ENCODE measurements at places on chromosomes 16 and 17.
A peak's percentile ranks its signal among the peaks of the same experiment; 100 is the strongest.

DNA sequence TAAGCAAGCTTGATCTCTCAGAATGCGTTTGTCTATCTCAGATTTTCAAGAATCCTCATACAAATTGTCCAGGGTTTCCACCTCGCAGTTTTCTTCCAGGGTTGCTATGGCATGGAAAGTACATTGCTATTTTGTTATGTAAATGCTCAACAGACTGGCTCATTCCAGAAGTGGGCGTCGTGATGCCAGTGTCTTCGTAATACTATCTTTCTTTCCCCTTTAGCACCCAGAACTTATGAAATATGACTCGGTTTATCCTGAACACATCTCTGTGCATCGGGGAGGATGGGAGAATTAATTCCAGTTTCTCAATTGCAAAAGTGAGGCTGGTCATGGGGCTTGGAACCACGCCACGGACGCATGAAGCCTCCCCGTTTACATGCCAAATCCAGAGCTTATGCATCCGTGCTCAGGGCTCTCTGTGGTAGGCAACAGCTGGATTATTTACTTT is 405.0 kb downstream of the WWOX start:
- no peak for DNase-seq

GRCh38 chr17:3922765-3923164 is 6.5 kb upstream of the P2RX1 start:
- no peak for DNase-seq

- no peak for DNase-seq
Observed at GRCh38 chr16:85967111-85967510, 68.1 kb downstream of the IRF8 start.

- DNase-seq, result no peak
Observed at GRCh38 chr16:89493776-89494175, 3.4 kb upstream of the ANKRD11 start.

- no peak for DNase-seq
Observed at GRCh38 chr17:58302919-58303585, 22.3 kb upstream of the MPO start.

DNA sequence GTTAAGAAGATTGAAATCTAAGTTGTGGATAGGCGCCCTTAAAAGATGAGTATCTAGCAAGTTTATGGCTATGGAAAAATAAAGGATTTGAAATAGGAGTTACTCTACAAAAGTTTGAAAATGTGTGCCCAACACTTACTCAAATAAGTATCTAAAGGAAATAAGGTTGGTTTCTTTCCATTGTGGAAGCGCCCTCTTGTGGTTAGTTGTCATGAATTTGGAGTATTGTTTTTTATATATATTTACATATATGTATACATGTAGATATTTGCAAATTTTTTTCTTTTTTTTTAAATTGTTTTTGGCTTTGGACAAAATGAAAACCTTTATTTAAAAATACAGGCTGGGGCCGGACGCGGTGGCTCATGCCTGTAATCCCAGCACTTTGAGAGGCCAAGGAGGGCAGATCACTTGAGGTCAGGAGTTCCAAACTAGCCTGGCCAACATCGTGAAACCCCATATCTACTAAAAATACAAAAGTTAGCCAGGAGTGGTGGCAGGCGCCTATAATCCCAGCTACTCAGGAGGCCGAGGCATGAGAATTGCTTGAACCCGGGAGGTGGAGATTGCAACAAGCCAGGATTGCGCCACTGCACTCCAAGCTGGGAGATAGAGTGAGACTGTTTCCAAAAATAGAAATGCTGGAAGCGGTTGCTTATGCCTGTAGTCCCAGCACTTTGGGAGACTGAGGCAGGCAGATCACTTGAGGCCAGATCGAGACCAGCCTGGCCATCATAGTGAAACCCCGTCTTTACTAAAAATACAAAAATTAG is 24.0 kb upstream of the VPS4A start:
- peak; percentile 56 for DNase-seq

DNA sequence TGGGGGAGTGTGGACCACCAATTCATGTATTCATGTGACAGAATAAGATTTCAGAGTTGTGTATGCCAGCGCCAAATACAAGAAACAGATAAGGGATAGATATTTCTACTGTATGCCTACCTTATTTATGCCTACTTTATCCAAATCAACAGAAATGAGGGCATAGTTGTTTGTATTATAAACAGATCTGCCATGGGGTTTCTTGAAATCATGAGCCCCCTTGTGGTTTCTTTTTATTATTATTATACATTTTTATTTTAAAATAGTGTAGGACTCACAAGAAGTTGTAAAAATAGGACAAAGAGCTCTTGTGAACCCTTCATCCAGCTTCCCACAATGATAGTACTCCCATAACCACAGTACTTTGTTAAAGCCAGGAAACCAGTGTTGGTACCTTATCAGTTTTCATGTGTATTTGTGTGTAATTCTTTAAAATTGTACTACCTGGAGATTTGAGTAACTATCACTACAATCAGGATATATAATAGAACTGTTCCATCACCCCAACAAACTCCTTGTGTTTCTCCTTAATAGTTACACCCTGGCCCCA is 229.4 kb downstream of the CCDC182 start:
- no peak for DNase-seq

- no peak for DNase-seq
Observed at GRCh38 chr17:27049104-27049784, 244.7 kb upstream of the WSB1 start.

- no peak for DNase-seq
Observed at GRCh38 chr17:7260651-7261378, 1.5 kb downstream of the CLDN7 start.

DNA sequence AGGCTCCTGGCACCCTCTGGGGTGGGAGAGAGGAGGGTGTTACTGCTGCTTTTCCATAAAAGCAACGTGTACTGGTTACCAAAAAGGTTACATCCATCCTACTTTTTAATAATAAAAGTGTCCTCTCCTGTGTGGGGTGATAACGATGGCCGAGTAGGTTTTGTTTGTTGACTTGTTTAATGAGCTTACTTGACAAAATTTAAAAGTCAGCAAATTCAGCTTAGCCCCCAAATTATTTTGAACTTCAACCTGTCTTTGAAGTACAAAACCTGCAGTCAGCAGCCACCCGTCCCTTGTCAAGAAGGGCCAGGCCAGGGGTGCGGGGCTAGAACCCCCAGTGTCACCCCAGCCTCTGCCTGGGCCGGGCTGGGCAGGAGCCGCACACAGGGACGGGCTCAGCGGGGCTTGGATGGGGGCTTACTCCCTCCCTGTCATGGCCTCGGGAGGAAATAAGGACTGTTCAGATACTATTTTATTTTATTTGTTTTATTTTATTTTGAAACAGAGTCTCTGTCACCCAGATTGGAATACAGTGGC is 103.9 kb upstream of the CHMP6 start:
- no peak for DNase-seq

GRCh38 chr17:8438441-8438840 is 2.8 kb downstream of the NDEL1 start:
- DNase-seq, result no peak

- DNase-seq, result no peak
Observed at GRCh38 chr16:87895641-87896141, 26.4 kb upstream of the SLC7A5 start.

DNA sequence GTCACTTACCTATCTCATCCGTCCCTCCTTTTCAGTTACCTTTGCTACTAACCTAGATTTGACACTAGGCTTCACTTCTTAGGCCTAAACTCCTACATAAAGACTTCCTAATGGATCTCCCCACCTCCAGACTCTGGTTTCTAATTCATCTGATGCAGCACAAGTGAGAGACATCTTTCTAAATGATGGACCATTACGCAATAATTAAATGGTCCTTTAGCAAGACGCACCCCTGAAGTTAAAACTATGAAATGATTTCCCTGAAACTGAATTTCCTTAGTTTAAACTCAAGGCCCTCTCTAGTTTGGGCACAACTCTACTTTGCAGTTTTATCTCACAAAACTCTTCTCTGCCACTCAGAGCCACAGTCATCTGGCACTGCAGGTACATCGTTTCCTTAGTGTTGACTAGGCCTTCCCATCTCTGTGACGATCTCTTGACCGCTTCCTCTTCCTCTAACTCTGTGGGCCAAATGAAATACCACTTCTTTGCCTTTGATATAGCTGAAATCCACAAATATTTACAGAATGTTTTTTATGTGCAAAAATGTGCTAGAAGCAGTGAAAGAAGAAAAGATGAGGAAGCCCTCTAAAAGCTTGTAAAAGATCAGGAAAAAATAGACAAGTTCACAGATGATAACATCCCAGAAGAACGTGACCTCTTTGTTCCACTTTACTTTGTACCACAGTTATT is 3.3 kb downstream of the SYNRG start:
- DNase-seq, result no peak

- DNase-seq, result no peak
Observed at GRCh38 chr16:51567911-51568310, 416.8 kb upstream of the SALL1 start.

DNA sequence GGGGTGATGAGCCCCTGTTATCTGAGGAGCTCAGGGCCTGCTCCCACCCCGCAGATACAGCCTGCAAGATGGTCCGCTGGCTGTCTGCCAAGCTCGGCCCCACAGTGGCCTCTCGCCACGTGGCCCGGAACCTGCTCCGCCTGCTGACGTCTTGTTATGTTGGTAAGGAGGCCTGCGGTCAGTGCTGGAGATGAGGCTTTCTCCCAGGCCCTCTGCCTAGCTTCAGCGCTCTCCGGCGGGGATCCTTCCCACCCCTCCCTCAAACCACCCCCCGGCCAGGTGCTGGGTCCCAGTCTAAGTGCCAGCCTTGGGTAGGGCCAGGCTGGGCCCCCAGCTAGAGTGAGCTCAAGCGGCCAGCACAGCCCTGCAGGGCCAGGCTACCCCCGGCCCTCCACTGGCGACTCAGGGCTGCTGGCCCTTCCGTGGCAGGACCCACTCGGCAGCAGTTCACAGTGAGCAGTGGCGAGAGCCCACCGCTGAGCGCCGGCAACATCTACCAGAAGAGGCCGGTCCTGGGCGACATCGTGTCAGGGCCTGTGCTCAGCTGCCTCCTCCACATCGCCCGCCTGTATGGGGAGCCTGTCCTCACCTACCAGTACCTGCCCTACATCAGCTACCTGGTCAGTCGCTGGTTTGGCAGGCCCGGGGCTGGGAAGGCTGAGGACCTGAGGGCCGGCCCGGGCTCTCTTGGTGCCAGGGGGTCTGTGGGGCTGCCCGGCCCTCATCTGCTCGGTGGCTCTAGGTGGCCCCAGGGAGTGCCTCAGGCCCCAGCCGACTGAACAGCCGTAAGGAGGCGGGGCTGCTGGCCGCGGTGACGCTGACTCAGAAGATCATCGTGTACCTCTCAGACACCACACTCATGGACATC is 6.1 kb downstream of the WDR81 start:
- no peak for DNase-seq

GRCh38 chr16:88437367-88437964 is 15.6 kb upstream of the ZFPM1 start:
- peak; percentile 27 for DNase-seq

DNA sequence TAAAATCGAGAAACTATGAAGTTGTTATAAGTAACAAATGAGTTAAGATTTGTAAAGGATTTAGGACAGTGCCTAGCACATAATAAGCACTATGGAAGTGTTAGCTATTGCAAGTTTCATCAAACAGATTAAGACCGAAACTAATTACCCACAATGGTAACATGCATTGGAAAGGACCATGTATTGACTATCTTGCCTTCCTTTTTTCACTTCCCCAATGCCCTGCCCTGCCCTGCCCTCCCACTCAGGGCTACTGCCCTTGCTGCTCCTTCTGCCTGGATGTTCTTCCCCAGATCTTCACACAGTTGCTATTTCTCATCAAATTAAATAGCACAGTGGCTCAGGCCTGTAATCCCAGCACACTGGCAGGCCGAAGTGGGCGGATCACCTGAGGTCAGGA is 202.1 kb upstream of the PSMD7 start:
- no peak for DNase-seq

DNA sequence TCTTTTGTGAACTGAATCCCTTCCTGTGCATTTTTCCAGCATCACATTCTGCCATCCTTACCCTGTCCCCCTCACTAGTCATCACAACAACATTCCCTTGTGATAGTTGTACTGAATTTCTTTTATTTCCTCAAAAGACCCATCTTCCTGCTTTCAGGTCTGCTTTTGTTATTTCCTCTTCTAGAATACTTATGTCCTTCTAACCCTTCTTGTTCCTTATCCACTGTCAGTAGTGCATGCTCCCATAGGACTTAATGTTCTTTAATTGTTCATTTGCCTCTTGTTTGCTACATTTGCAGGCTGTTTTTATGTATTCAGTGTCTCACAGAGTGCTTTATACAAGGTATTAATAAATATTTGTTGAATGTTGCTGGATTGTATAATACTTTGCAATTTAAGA is 73.0 kb downstream of the BCAS3 start:
- no peak for DNase-seq

DNA sequence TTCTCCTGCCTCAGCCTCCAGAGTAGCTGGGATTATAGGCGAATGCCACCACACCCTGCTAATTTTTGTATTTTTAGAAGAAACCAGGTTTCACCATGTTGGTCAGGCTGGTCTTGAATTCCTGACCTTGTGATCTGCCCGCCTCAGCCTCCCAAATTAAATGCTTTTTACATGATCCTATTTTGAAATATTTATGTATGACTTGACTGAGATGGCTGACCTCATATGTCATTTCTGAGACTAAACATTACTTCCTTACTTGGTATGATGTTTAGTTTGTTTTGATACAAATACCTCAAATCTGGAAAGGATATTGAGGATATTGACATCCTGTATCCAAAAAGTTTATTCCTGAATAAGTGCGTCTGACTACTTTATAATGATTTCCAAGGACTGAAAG is 11.9 kb downstream of the CALCOCO2 start:
- no peak for DNase-seq

DNA sequence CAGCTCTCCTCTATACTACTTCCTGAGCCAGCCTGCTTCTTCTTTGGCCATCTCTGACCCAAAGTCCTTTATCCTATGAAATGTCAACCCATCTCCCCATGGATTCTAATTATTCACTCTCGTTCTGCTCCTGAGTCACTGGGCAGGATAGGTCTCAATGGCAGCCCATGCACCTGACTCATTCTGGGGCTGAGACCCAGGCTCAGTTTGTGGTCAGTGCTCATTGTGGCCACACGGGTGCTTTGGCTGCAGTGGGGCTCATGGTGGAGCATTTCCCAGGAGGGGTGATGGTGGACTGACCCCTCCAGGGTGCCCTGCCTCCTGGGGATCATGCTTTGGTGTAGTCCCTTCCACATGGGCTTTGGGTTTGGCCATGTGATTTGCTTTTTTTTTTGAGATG is 154.8 kb upstream of the WSCD1 start:
- no peak for DNase-seq

DNA sequence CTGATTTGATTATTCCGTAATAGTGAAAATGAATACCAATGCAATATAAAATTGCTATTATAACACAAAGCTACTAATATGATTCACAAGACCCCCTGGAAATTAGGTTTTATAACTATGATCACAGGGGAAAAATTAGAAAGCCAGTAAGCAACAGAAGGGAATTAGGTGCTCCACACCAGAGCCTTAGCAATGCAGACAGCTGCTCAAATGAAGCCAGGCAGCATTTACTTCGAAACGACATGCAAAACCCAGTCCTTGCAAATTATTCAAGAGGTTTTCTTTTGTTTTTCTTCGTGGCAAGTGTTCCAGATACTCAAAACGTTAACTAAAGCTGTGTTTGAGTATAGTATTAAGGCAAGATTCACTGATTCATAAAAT is 47.9 kb downstream of the TOX3 start:
- DNase-seq, result no peak

Measured in HAP-1 (cell line).